Stimulated activated CD8-positive, alpha-beta memory T cell treated with anti-CD3 and anti-CD28 coated beads, Interleukin-7, amount 100 ng/mL, for 48 hours (primary cell): ENCODE measurements at places on chromosomes 3 and 15.

DNA sequence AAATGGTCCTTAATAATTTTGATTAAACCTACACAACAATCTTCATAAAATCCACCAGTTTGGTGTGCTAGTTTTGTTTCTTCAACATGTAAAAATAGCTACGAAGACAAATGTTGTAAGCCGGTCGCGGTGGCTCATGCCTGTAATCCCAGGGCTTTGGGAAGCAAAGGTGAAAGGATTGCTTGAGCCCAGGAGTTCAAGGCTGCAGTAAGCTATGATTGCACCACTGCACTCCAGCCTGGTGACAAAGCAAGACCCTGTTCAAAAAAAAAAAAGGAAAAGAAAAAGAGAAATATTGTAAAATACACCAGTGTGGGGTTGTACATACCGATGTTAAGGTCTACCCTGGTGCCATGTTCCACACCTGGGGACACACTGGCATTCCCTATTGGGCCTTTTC, 75.1 kb downstream of the LDHAL6B start:
- no peak for DNase-seq

DNA sequence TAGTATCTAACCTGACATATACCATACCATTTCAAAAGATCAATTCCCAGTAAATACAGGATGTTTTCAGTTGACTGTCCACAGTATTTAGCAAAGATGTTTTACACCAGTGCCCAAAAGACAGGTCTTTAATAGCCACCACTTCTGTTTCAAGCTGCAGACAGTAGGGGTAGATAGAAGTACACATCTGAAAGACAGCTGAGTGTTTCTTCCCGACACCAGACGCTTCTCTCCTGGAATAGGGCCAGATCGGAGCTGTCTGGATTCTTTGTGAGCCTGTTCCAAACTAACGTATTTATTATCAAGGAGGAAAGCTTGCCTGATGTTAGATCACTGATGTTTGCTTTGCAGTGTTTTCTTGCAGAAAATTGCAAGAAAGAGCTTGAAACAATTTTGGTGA, 136.1 kb upstream of the RBMS3 start:
- DNase-seq, result no peak

- DNase-seq, result no peak
These were observed 89.0 kb downstream of the PPCDC start for GRCh38 chr15:75112278-75112847.

DNA sequence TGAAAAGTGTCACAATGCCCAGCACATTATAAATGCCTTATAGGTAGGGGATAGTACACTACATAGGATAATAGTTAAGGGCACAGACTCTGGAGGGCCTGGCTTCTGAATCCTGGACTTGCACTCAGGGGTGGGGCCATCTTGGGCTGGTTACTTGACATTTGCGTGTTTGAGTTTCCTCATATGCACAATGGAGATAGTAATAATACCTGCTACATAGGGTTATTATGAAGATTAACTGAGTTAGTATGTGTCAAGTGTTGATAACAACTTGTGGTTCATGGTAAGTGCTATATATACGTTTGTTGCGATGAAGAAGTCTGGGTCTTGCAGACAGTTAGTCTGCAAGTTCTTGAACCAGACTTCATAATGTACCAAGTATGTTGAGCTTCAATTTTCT, 37.0 kb downstream of the MITF start:
- DNase-seq, result no peak

DNA sequence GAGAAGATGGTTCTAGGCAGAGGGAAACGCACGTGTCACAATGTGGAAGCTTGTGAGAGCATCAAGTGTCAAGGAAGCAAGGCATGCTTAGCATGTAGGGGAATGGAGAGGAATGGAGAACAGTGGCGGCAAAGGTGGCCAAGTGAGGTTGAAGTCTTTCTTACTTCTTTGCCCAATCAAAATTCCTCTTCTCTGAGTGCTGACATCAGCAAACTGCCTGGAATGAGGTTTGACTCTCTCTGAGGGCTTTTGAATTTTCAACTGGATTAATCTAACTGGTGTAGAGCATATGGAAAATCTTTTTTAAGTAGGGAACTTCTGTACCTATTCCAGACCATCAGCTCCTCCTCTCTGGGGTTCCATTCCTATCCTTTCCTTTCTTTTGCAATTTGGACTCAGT, 61.9 kb upstream of the BNC1 start:
- no peak for DNase-seq

GRCh38 chr3:12722226-12722625, 36.8 kb downstream of the TMEM40 start:
- no peak for DNase-seq

DNA sequence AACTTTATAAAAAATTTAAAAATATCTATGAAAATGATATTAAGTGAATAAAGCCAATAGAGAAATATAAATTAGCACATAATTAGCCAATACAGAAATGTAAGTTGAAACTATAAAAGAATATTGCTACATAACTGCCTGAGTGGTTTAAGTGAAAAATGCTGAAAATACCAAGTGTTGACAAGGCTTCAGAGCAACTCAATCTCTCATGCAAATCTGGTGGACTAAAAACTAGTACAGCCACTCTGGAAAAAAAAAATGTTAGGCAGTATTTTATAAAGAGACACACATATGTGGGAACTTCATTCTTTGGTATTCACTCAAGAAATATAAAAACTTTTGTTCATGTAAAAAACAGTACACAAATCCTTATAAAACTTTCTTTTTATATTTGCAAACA, 833.7 kb upstream of the ROBO1 start:
- no peak for DNase-seq

DNA sequence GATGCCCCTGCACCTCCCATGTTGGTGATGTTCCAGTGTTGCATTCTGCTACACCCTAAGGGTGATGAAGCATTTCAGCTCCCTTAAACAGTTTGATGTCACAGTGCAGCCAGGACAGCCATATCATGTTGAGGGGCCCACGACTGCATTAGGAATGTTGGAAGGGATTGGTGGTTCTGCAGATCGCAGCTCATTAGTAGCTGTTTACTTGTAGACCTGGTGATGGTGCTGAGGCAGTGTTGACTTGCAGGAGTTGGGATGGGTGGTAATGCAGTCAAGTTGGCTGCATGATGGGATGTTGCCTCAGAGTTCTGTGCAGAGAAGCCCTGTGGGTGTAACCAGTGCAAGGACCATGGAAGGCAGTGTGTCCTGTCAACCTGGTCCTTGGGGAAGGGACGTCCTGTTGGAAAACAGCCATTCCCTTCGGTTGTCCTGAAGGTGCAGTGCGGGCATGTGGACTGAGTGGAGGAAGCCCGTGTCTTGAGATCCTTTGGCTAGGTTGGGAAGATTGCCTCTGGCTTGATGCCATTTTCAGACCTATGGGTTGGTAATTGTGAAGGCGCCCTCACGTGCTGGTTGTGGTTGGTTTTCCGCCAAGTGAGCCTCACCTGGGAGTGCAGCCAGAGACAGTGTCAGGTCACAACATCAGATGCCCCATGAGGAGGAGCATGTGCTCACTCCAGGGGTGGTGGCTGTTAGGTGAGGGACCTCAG, 100.7 kb downstream of the SNRPN start:
- DNase-seq, result no peak

GRCh38 chr15:59812889-59813288, 123.8 kb upstream of the BNIP2 start:
- DNase-seq, result no peak

- no peak for DNase-seq
These were observed 198.8 kb downstream of the KLHL25 start for GRCh38 chr15:85595804-85596536.

- DNase-seq, result no peak
These were observed 63.5 kb downstream of the FEM1B start for GRCh38 chr15:68340726-68341671.

DNA sequence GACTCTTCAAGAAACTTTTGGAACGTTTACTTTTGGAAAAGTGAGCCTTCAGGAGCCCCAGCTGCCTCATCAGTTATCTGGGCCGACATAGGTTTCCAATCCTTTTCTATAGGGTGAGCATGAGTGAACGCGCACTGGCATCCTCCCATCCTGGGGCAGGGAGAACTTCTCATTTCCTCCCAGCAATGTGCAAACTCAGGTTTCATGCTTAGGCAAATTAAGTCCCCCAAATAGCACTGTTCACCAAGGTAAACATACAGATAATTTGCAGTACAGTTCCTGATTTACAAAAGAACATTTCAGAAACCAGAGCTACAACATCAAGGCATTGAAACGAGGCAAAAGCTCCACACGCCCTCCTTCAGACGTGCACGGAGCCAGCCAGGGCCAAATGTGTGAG, 333.5 kb upstream of the NR2E3 start:
- no peak for DNase-seq

DNA sequence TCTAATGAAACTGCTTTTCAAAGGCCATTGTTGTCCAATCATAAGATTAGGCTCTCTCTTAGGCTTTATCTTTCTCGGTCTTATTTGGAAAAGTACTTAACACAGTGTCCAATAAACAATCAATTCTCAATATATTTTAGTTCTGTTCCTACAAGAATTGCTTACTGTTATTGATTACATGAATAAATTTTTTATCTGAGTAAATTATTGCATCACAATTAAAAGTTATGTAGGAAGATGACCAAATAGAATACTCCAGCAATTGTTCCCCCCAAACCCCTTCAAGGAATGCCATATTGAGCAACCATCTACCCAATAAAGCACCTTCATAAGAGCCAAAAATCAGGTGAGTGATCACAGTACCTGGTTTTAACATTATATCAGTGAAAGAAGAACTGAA, 55.0 kb upstream of the RFX7 start:
- no peak for DNase-seq

GRCh38 chr3:83034806-83035703, 1273.6 kb upstream of the GBE1 start:
- DNase-seq, result no peak

DNA sequence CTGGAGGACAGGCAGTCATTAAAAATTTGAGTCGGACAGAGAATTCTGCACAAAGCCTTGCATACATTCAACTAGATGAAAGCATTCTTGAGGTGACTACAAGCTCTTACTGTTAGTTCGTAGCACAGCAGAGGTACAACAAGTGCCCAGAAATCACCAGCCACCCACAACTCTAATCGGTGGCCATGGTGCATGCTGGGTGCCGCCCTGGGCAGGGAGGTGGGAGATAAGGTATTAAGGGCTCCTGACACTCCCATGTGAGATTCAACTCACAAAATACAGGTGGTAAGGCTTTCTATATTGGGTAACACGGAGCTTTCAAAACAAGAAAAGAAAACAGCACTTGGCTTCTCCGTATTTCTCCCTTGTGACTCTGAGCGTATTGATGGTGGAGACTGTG, 66.0 kb downstream of the MEIS2 start:
- no peak for DNase-seq

GRCh38 chr3:129560911-129561594, 18.1 kb downstream of the H1-8 start:
- DNase-seq, result no peak

- DNase-seq, result no peak
These were observed 21.3 kb downstream of the CHD2 start for GRCh38 chr15:92921215-92922131.

DNA sequence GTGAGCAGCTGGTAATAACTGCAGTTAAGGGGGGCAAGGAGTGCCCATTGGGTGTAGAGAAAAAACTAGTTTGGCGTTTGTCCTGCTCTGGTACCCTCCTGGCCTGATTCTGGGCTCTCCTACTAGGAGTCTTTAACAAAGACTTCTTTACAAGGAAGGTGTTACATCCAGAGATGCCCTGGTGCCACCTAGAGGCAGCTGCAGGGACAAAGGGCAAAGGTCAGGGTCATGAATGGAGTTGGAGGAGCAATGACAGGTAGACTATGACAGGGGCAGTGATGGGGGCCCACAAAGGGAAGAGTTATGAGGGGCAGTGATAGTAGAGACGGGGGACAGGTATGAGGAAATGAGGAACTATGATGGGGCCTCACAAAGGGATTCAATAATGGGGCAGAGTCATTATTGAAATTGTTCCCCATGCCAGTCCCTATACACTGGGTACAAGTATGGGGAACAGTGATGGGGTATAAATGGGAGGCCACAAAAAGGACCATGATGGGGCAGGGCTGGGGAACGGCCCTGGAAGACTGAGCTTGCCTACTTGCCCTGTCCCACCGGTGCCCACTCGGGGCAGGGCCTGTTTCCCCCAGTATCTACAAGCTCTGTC, 7.9 kb downstream of the CCDC71 start:
- no peak for DNase-seq

- DNase-seq, result no peak
These were observed 49.1 kb downstream of the ZIC4 start for GRCh38 chr3:147356909-147357900.

DNA sequence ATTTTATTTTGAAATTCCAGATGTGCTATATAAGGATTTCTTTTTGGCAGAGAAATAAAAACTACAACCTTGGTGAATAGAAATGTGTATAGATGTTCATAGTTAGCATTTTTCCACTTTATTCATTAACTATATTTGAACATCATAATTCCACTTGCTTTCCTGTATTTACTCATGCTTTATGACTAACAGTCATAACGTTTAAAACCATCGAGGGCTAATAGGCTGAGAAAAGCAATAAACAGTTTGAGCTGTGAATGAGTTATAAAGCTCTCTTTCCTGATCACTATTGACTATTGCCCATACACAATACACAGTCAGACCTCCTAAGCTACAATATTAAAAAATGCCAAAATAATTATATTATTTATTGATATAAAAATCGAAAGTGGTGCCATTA, 502.1 kb upstream of the RASGRP1 start:
- no peak for DNase-seq

- no peak for DNase-seq
These were observed 86.3 kb upstream of the ARHGEF26 start for GRCh38 chr3:154034797-154035330.

DNA sequence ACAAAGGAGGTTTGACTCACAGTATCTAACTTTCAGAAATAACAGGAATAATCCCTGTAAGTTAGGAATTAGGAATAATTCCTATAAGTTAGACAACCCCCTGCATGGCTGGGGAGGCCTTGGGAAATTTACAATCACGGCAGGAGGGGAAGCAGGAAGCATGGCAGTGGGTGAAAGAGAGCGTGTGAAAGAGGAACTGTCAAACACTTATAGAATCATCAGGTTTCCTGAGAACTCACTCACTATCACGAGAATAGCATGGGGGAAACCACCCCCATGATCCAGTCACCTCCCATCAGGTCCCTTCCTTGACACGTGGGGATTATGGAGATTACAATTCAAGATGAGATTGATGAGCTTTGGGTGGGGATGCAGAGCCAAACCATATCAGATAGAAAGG, 385.5 kb downstream of the IL20RB start:
- DNase-seq, result no peak

DNA sequence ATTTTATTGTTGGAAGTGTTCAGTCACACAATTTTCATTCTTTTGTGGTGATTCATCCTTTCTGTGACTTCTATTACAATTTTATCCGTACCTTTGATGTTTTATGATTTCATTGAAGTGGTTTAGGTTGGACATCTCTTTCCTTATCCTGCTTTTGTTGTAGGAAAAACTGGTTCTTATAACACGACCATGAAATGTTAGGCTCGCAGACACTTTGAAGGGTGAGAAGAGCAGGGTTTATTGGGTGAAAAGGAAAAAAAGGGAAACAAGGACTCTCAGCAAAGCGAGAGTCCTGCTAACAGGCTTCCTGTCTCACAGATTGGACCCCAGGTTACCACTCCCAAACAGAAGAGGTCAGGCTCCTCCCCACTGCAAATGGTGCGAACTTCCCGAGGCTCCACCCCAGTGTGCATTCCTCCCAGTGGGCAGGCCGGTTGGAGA, 257.4 kb downstream of the STXBP5L start:
- DNase-seq, result no peak

- no peak for DNase-seq
These were observed 41.7 kb downstream of the UBE3A start for GRCh38 chr15:25397100-25397499.
